Putamen (tissue), 1 donor: ENCODE measurements at places on chromosomes 6 and 20.

GRCh38 chr20:62357187-62357667 is 9.9 kb downstream of the LAMA5 start:
- DNase-seq = no peak

DNA sequence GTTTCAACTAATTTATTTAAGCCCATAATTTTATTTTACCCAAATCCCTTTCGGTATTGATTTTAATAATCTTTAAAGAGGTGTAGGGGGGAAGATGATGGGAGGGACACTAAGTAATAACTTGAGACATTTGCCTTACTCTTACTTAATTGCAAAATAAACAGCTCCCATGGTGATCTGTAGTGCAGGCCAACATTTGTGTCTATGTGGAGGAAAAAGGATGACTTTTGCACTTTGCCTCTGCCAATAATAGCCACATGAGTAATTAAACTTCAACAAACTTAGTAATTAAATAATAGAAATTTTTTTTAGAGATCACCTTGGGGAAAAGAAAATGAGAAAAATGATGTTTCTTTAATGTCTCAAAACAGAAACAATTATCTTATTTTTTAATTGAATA is 29.9 kb upstream of the CD2AP start:
- no peak for DNase-seq

DNA sequence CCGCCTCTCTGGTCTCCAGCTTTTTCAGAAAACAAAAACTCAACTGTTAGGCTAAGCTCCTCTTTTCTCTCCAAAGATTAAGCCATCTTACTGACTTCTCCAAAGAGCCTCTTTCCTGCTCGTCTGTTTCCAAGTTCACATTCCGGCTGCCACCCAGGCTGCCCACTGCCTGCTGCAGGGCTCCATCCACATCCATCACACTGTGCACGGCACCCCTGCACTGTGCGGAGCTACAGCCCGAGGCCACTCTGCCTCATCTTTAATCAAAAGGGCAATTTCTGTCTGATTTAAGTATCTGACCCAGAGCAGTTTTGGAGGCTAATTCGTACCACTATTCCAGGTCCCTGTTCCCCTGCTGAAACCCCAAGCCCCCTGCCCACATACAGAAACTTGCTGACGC is 141.6 kb upstream of the ARMC2 start:
- DNase-seq = no peak

GRCh38 chr6:21409231-21409630 is 184.3 kb upstream of the SOX4 start:
- no peak for DNase-seq

DNA sequence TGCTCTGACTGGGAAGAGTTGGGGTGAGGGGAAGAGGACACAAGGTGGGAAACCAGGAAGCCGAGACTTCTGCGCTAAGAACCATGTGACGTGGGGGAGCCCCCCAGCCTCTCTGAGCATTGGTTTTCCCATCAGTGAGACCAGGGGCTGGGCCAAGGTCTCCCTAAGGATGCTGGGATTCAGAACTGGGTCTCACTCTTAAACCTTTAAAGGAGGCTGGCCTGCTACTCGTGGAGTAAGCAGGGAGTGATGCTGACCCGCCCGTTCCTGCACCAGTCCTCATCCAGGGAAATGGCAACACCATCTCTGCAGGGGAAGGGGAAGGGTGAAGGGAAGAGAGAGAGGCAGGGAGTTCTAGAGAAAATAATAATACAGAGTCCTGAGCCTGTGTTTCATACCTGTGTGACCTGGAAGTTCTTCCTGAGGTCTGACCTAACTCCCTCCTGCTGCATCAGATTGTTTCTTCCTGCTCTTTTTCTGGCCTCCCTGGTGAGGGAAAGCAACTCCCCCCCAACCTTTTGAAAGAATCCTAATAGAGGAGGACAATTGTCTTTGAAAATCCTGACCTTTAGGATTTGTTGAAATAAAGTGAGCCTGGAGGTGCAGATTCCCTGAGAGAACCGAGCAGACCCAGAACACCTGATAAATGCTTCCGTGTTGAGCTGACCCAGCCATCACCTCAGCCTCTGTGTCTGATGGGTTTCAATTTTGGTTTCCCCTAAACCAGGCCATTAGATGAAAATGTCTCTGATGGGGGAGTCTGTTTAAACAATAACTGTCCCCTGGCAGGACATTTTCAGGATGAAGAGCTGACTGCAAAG is 3.0 kb upstream of the GRM4 start:
- no peak for DNase-seq

DNA sequence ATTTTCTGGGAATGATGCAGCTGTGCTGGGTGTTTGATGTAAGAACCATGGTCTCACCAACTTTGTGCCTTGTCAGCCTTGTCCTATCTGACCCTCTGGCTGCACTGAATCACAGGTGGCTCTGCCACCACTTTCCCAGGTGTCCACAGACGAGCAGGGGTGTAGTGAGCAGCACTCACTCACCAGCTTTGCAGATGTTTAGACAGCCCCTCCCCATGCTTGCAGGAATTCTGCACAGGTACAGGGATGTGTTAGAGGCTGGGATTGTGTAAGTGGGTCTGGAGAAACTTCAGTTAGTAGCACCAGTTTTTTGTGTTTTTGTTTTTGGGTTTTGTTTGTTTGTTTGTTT is 88.2 kb upstream of the NAA20 start:
- DNase-seq = no peak

- DNase-seq = no peak
Observed at GRCh38 chr20:37090407-37090806, 5.4 kb downstream of the RBL1 start.

DNA sequence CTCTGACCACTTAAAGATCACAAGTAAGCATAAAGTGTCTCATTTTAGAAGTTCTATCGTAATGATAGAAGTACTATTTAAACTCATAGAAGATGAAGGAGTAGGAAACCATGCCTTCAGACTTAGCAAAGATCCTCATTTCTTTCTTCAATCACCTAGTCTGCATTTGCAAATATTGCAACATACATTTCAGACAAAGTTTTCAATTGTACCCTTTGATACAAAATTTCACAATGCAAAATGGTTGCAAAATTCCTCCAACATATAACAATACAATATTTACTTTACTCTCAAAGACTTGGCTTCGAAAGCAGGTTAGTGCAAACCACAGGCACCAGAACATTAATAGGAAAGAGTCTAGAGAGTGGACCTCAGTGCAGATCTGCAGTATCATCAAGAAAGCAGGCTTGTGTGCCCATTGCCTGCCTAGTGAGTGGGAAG is 16.1 kb upstream of the ROS1 start:
- DNase-seq = no peak

DNA sequence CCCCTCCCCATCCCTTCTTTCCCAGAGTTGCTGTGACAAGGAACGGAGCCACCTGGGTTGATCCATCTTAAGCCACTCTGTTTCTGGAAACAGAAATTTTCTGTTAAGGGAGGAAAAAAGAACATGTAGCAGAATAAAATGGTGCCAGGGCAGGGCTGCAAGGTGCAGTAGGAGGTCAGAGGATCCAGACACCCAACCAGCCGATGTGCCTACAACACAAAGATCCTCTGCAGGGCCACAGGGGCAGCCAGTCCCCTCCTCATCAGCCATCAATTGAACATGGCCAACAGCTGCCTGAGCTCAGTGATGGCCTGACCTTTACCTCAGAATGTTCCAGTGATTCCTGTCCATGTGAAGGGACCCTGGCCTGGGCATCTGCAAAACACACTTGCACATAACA is 11.9 kb downstream of the MDFI start:
- DNase-seq = no peak

DNA sequence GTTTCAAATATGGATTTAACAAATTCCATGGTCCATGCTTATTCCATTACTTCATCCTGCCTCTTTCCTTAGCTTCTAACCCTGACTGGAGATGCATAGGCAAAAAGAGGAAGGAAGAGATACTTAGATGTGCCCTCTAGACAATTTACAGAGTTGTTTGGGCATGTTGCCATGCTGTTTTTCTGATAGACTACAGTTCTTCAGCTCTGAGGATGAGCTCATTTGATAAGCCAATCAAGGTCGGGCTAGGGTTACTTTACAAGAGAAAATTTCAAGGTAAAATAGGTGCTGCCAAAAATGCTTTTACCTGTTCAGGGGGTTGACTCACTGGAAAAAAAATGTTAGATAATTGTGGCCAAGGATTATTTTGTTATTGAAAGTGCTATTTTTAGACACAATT is 5.9 kb downstream of the HCRTR2 start:
- DNase-seq = no peak
